ENCODE measurements at places on chromosomes 16 and 17.

DNA sequence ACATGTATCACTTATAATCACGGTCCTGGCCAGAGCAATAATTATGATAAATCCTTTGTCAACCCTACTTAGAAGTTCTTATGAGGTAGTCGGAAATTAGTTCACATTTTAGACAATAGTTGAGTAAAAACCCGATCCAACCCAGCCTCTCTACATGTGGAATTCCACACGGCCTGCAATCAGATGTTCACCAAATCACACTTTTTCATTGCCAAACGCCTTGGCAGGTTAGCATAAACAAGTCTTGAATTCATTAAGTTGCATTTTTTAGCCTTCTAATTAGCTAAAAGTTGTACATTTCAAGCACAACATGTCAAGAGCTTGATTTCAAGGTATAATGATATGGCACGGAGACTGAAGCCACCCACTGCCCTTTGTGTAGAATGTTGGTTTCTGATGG lies 65.3 kb downstream of the FOXL1 start:
- DNase-seq, result no peak

DNA sequence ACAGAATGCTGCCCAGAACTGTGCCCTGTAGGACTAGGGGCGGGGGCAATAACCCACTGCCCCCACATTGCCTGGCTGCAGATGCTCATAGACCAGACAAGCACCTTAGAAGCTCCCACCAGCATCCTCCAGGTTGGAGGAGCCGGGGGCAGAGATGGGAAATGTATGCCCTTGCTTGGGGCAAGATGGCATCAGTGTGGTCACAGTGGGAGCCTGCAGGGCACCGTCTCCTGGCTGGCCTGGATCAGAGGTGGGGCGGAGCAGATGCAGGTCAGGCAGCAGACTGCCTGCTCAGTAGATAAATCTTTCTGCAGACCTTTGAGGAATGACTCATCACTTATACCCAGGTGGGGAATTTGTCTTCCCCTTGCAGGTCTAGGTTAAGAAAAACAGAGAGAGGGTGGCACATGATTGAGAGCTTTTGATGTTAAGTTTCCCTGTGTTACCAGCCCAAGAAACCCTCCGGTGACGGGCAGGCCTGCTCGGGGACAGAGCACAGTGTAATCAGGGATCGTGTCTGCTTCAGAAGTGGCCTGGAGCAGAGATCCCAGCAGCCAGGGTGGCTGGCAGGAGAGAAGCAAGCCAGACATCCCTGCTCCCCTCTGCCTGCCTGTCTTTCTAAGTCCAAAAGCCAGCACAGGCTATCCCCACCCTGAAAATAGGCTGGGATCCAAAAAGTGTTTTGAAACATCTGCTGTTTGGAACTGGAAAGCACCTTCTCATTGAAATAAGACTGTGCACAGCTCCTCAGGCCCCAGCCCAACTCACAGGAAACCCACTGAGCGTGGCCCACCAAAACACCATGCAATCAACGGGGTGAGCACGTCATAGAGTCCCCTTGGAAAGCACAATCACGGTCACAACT lies 50.7 kb upstream of the RPL38 start:
- no peak for DNase-seq

GRCh38 chr17:8100763-8101162 lies 13.2 kb upstream of the ALOX12B start:
- no peak for DNase-seq

DNA sequence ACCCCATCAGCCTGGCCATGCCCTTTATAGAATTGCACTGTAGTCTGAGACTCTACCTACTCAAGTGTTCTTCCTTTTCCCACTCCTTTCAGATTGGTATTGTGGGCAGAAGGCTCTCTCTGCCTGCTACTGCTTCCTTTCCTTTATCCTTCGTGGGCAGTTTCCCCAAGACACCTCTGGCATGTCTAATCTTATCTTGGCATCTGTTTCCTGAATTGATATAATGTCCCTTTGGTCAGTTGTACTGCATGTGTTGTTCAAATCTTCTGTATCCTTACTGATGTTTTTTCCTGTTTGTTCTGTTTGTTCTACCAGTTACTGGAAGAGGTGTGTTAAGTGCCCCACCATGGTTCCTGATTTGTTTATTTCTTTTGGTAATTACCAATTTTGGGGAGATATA lies 29.5 kb upstream of the MSI2 start:
- DNase-seq, result no peak

GRCh38 chr17:10156948-10157607 lies 41.3 kb downstream of the GAS7 start:
- DNase-seq, result no peak

- no peak for DNase-seq
Observed at GRCh38 chr17:1490643-1491442, 1.6 kb downstream of the MYO1C start.

- no peak for DNase-seq
Observed at GRCh38 chr17:9918804-9919352, 13.8 kb upstream of the RCVRN start.
